ENCODE measurements at places on chromosomes 12 and 14.

GRCh38 chr12:105357162-105357691 is 26.7 kb downstream of the C12orf75 start:
- DNase-seq, result no peak

GRCh38 chr12:26749781-26750180 is 83.2 kb downstream of the ITPR2 start:
- no peak for DNase-seq

DNA sequence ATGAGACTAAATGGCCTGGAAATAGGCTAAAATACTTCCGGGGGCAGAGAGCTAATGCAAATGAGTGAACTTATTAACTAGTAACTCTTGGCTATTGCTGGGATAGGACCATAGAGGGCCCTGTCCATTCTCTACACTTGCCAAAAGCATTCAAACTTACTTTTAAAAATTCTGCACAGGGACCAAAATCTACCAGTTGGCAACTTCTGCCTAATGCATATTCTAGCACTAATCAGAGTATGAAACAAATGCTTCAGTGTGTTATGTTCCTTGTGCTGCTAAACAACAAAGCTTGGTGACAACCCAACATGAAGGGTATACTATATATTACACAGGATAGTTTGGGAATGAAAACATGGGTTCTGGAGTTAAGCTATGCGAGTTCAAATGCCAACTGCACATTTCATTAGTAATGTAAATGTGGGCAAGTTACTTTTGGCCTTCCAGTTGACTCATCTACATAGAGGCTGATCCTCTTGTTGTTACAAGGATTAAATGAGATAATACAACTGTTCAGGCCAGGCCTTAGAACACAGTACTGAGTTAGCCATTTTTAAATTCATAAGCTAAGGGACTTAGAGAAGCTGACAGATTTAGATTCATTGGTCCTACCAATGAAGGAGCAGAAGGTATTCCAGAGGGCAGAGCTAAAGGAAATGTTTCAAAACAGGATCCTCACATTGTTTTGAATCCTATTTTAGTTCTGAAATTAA is 32.4 kb downstream of the HIGD1C start:
- no peak for DNase-seq

DNA sequence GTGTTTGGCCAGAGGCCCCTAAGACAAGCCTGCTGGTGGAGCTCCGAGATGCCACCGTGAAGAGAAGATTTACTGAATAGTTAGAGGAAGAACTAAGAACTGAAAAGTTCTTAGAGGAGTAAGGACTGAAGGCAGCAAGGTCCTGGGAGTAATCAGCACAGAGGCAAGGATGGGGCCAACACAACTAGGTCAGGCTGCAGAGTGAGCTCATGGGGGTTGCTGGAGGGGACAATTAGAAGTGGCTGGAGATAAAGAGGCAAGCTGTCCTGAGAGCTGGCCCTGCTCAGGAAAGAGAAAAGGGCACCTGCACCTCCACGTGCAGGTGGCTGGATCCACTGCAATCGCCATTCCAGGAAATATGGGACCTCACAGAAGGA is 52.7 kb downstream of the NFKBIA start:
- DNase-seq, result no peak

- DNase-seq, result no peak
Measured at GRCh38 chr14:22521449-22522239, 67.4 kb downstream of the DAD1 start.

DNA sequence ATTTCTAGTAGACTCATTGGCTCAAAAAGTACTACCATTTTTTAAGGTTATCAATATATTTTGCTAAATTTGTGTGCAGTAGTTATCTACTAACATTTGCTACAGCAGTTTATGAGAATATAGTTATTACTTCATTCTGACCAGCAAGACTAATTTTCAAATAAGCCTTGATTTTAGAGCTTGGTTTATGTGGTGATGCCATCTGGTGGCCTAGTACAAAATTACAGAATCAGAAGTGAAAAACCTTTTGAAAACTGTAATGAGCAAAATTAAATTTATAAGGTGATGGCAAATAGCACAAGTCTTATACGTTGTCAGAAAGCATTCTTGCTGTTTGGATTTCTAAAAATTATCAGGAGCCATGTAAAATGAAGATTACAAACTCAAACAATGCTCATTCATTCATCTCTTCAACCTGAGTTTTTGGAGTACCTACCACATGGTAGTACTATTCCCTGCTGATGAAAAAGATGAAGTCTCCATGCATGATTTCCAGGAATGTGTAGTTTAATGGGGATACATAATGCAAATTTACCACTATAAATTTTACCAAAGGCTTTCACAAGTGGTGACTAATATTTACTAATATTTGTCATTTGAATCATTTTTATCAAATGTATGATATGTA is 51.0 kb downstream of the MAGOHB start:
- DNase-seq, result peak; percentile 47

GRCh38 chr14:93112891-93113677 is 2.6 kb downstream of the ITPK1 start:
- DNase-seq, result peak; percentile 87

Data from A673 (cell line).